Frontal cortex (tissue), 4 donors: ENCODE measurements at places on chromosomes 12 and 14.

DNA sequence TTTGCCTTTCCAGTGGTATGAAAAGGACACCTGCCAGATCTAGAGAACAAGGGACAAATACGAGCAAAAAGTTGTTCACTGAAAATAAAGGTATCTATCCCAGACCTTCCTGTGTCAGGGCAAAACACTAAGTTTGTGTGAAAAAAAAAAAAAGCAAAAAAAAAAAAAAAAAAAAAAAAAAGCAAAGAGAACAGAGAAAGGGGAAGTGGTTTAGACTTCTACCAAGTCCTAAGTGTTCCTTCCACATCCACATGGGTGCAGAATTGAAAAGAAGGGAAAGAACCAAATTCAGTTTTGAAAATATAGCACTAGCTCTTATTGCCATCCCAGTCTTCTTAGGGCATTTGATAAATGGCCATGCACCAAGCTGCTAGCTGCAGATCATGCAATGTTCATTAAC, 41.7 kb downstream of the ZCRB1 start:
- DNase-seq = no peak

GRCh38 chr12:92624236-92624635, 78.6 kb upstream of the PLEKHG7 start:
- no peak for DNase-seq

GRCh38 chr14:102215071-102215470, 75.4 kb downstream of the WDR20 start:
- peak; percentile 43 for DNase-seq

GRCh38 chr12:89217472-89217871, 134.8 kb downstream of the DUSP6 start:
- DNase-seq = no peak

DNA sequence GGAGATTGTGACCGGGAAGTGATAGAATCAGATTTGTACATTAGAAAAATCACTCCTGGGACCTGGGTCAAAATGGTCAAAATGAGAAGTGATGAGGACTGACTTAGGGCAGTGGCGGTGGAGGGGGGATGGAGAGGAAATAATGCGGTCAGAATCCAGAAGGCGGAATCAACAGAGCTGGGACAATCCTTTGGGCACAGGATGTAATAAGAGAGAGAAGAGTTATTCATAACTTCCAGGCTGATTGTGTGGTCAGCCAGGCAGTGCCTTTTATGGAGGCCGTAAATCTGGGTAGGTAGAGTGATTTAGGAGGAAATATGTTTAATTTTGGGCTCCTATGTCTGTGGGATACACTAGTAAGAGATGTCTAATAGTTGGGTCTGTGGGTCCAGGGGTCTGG, 21.6 kb downstream of the FBXL14 start:
- DNase-seq = no peak
